Kidney (tissue), 22 donors: ENCODE measurements at places on chromosomes 5 and 9. TPM values are rescaled to one million over a fixed set of nuclear protein-coding genes. Genes with fewer than 3 reads are reported as not detected.

DNA sequence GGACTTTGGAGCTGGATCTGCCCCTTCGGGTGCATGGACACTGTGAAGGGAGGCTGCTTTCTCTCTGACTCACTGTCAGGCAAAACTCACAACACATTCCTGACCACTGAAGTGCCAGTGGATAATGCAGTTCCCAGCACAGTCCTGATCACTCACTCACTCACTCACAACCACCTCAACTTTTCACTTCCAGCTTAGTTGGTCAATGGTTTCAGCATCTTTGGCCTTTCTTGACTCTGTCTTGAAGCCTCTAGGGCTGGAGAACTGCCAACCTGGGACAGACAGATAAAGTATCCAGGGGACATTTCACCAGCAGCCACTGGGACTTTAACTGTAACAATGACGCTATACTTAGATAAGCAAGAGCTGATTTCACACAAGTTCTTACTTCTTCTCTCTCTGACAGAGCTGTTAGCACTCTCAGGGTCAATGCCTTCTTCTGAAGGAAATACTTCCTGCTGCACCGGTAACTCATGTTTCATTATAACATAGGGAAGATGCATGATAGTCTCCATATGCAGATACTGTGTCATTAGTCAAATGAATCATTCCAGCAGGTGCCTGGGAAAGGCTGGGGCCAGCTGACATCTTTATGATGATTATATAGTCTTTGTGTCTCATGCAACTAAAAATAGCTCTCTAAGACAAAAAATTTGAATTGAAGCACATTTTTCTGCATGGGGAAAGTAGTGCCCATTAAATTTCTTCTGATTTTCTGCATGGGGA, 499.0 kb downstream of the SEMA5A start:
- DNase-seq: no peak

DNA sequence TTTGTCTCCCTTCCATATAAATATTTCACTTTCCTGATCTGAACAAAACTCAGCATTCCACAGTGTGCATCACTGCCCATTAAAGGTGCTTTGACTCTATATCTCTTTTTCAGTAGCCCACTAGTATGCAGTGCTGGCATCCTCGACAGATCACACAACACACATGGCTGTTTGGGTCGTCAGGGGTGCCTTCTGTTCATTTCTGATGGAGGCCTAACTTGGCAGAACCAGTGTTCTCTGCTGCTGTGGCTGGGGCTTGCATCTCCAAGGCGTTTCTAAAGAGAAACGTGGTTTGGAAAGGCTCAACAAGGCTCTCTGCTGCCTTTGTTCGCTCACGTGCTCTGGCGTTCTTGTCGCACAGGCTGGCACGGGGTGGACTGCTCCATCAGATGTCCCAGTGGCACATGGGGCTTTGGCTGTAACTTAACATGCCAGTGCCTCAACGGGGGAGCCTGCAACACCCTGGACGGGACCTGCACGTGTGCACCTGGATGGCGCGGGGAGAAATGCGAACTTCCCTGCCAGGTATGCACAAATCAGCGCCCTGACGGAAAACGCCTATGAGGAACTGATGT, 97.7 kb upstream of the PRRC1 start:
- no peak for DNase-seq

DNA sequence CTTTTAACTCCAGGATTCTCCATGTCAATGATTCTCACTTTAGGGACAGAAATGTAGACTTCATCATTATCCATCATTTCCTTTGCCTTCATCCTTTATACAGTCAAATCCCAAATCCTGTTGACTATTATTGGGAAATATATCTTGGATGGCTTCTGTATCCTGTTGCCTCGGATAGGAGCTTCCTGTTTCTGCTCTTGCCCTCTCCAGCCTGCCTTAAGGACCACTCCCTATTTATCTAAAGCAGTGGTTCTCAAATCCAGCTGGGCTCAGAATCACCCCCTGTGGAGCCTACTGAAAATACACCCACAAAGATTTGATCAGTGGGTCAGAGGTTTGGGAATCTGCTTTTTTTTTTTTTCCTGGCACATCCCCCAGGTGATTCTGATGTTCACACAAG, 8.5 kb downstream of the AFAP1L1 start:
- DNase-seq: no peak

Gene CD72
- total RNA-seq: 7.1 TPM

DNA sequence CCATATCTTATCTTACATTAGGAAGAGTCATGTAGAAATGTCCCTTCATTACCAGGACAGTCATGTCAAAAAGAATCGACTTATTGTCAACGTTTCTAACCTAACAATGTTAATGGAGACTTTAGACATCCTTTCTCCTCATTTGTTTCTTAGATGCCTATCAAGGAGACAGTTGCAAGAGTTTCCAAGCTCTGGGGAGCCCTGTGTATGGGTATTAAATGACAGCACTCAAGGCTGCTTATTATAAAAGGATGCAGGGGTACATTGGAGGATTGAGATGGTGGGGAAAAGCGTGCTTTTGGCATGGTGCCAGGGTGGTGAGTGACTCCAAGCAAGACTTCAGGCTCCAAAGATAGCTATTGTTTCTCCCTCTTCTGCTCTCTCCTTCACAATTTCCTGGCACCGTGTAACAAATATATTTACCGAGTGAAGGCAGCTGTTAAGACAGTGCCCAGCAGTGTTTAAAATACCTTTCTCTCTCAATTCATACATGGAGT, 461.3 kb upstream of the CLINT1 start:
- no peak for DNase-seq
